ENCODE measurements at places on chromosomes 3 and 15. TPM values are rescaled to one million over a fixed set of nuclear protein-coding genes. Genes with fewer than 3 reads are reported as not detected.

The VGLL3 gene
- not detected for total RNA-seq

- no peak for DNase-seq
These were observed 229.3 kb downstream of the TAFA4 start for GRCh38 chr3:68703066-68703465.

GRCh38 chr3:106728315-106729098 is 648.7 kb upstream of the CCDC54 start:
- DNase-seq = no peak

DNA sequence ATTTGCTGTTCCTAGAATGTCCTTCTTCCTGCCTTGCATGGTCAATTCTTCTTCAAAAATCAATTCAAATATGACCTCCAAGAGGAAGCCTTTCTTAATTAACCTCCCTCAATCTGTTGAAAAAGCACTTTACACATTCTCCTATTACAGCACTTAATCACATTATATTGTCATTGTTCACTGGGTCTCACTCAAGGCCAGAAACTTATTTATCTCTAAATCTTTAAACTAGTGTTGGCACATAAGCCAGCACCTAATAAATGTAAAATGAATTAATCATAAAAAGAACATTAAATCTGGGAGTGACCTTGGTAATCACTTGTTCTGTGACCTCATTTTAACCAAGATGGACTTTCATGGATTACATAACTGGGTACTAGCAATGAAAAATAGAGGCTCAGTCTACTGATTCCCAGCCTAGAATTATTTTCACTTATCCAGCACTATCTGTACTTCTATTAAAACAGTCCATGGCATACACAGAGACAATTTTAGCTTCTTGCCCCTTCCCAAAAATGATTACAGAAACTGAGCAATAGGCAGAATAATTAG is 22.1 kb downstream of the MSL2 start:
- DNase-seq = no peak

GRCh38 chr3:37301980-37302708 is 127.8 kb upstream of the LRRFIP2 start:
- DNase-seq = no peak

The KIF7 gene
- total RNA-seq = 2.7 TPM

DNA sequence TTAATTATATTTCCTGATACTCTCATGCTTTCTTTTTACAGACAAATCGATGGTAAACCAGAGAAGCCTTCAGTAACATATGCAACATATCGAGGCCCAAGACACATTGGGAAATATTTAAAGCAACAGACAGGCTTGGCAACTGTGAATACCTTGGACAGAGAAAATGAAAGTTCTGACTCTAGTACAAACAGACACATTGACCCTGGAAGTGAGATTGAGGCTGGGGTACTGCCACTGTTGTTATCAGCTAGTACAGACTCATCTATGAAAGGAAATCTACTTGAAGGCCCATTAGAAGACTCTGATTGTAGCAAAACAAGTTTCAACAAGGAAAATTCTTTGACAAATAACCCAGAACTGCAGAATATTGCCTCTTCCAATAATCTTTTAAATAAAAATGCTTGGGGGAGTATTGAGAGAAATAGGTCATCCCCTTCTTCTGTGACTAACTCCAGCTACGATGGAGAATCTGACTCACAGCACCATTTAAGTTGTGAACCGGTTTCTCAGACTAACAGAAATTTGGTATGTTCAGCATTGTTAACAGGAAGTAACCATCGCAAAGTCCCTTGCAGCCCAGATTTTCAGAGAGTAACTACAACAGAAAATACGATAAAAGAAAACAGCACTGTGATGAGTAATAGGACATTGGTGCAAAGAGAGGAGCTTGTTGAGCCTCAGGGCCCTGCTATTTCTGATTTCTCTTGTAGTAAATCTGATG is 50.2 kb downstream of the CRYBG3 start:
- peak; percentile 62 for DNase-seq

GRCh38 chr3:123244128-123244527 is 42.4 kb downstream of the SEC22A start:
- peak; percentile 4 for DNase-seq

GRCh38 chr3:110343376-110343775 is 728.2 kb upstream of the NECTIN3 start:
- DNase-seq = no peak

GRCh38 chr3:141553055-141553454 is 66.2 kb downstream of the RASA2 start:
- DNase-seq = peak; percentile 25

DNA sequence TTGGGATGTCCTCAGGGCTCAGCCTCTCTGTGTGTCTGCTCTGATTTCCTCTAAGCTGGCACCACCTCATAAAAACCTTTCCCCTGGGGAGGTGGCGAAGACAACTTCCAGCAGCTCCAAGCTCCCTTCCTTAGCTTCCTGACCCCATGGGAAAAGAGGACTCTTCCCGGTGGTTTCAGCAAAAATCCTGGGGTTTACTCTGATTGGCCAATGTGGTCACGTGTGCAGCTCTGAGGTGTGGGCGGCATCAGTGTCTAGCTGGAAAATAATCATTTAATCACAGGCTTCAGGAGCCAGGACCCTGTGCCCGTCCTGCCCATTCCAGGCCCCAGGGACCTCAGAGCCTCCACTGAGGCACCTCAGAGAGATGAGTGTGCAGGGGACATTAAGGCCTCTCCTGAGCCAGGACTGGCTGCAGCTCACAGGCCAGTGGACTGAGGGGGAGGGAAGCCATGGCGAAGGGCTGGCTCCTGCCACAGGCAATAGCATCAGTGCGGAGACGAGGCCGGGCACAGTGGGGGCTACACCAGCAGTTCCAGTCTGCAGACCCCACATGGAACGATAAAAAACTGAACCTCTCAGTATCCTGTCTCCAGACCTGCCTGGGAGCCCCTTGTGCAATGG is 104.1 kb downstream of the TPRA1 start:
- no peak for DNase-seq

DNA sequence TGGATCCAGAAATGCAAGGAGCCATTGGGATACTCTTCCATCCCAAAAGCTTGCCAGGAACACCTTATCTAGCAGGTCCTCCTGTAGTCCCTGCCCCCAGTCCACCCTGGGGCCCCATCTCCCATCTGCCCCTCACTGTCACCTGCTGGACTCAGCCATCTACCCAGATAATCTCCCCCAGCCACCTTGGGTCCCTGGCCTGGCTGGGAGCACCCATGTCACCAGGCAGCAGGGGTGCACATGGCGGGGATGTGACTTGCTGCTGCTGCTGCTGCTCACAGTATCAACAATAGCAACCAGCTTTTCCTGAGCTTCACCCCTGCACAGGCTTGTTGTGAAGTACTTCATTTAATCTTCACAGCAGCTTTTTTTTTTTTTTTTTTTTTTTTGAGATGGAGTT is 12.6 kb downstream of the PTH1R start:
- no peak for DNase-seq

- peak; percentile 19 for DNase-seq
These were observed 1.2 kb downstream of the CLN6 start for GRCh38 chr15:68228143-68228970.

- no peak for DNase-seq
These were observed 17.5 kb downstream of the ADPGK start for GRCh38 chr15:72766025-72766424.

DNA sequence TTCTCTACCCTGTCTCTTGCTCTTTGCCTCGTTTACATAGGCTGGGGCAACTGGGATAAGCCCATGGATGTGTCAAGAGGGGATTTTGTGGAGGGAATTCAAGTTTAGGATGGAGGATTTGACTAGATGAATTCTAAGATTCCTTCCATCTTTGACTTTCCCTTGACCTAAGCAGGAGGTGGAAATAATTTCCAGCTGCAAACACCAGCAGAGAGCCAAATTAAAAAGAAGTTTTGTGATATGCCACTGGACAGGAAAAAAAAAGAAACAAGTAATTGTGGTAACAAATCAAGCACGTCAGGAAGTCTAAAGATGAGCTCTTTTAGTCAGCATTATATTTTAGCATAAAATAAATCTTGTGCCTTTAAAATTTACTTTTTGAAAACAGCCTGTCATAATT is 49.8 kb downstream of the KCNMB2 start:
- no peak for DNase-seq

- DNase-seq = peak; percentile 67
These were observed 657 bp downstream of the PATL2 start for GRCh38 chr15:44710236-44711095.

DNA sequence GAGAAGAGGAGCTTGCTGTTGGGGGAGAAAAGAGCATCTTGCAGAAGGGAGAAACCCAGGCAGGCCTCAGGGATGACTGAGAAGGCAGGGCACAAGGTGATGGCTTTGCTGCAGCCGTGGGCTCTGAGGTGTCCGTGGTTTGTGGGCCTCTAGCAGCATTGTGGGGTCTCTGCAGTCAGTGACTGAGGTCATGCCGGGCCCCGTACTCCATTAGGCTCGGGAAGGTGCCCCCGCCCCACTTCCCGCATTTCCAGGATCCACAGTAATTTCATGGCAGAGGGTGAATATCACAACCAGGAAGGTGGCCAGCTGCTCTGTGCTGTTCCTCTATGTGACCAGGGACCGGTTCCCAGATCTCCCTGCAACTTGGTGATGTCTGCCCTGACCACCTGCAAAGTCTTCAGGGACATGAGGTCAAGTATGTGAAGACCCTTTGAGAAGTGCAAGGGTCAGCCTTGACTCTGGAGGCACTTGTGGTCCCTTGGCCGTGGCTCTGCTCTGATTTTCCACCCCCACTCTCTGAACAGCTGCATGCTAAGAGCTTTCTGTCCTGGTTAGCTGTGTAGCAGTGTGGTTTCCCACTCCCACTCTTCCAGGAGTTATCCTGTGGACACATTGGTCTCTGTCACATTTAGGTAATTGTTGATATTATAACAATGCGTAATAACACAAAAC is 3.6 kb downstream of the KLF13 start:
- DNase-seq = no peak

DNA sequence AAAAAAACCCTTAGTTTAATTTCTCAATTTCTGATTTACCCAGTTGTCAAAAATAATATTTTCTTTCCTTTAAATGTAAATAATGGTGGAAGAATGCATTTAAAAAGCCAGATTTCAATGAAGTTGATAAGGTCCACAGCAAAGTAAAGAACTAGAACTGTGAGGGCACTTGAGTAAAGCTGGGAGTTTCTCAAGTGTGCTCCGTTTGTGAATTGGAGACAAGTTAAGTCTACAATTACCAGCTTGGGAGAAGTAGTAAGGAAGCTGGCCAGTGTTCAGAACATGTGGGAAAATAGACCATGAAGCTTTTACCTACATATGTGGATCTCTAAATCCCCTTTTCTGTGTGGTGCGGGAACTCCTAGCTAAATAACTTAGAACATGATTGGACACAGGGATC is 239.4 kb downstream of the OXSM start:
- DNase-seq = no peak

The GNAT1 gene
- 0.11 TPM for total RNA-seq

The FAN1 gene
- 15.7 TPM for total RNA-seq

- no peak for DNase-seq
These were observed 98.8 kb upstream of the ZBTB20 start for GRCh38 chr3:115245899-115246298.

The ACTRT3 gene
- 0.54 TPM for total RNA-seq

The SLC2A2 gene
- total RNA-seq = not detected

DNA sequence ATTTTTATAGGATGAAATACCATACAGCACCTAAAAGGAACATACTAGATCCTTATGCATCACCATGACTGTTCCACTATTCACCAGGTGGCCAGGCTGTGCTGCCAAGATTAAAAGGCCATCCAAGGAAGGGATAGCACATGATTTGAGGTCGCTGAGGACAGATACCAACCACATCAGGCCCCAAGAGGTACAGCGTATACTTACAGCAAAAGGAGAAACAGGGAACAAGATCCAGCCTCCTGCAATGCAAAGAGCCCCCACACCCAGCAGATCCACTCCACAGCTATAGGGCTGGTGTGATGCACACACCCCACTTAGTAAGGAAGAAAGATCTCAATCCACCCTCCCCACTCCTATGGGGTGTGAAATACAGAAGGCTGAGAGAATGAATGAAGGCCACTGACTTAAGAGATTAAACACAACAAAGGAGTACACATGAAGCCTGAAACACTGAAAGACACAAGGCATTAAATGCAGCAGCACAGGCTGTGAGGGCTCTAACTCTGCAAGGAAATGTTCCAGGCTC is 32.0 kb upstream of the ZNF445 start:
- no peak for DNase-seq

DNA sequence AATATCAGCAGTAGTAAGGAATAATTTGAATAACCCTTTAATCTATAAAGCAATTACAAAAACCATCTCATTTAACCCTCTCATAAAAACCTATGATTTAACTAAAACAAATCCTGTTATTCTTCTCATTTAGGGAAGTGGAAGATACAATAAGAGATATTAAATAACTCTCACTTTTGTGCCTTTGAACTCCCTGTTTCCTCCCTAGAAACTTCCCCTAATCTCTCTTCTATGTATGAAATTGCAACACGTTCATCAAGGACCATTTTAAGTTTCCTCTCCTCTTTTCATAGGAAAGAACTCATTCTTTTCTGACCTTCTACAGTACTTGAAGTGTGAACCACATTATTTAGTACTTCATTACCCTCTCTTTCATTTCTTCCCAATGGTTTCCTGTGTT is 18.8 kb upstream of the FAM81A start:
- no peak for DNase-seq

The CCR1 gene
- 1.1 TPM for total RNA-seq

GRCh38 chr3:162632672-162633071 is 1136.1 kb downstream of the OTOL1 start:
- no peak for DNase-seq

DNA sequence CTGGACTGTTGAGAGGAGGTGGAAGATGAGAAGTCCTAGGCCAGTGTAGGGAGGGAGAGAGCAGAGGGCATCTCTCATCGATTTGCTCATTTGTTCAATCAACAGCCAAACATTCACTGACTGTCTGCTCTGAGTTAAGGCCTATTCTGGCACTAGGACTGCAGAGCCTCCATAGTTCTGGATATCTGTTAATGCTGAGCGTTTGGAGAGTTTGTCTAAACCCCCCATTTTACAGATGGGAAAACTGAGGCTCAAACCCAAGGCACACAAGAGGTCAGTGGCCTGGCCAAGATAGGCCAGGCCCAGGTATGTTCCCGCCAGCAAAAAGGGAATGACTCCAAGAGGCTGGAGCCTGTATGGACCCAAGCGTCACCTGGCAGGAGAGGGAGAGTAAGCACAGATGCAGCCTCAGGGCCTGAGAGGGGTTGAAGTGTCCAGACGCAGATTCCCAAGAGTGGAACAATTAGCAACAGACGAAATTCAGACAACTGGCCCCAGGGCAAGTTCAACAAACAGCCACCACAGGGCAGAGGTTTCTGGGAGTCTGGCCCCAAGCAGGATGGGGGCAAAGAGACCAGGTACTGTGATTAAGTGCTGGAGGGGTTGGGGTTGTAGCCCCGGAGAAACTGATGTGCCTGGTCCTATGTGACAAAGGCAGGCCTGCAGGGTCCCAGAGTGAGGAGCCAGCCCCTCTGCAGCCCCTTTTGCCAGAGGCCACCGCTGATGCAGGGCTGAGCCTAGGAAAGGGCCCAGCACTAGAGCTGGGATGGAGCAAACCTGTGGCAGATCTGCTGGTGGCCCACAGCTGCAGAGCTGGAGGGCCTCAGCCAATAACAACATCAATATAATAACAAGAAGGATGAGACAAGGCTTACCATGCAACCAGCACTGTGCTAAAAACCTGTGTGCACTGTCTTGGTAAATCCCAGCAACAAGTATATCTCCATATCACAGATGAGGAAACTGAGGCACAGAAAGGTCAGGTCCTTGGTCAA is 245.1 kb upstream of the TLE3 start:
- no peak for DNase-seq

Measured in activated CD8-positive, alpha-beta T cell treated with anti-CD3 and anti-CD28 coated beads for 36 hours (primary cell).